Esophagus squamous epithelium (tissue), 5 donors: ENCODE measurements at places on chromosomes 3 and 15.
A peak's percentile ranks its signal among the peaks of the same experiment; 100 is the strongest.

- DNase-seq: no peak
These were observed 162.6 kb downstream of the THRB start for GRCh38 chr3:24332092-24332491.

DNA sequence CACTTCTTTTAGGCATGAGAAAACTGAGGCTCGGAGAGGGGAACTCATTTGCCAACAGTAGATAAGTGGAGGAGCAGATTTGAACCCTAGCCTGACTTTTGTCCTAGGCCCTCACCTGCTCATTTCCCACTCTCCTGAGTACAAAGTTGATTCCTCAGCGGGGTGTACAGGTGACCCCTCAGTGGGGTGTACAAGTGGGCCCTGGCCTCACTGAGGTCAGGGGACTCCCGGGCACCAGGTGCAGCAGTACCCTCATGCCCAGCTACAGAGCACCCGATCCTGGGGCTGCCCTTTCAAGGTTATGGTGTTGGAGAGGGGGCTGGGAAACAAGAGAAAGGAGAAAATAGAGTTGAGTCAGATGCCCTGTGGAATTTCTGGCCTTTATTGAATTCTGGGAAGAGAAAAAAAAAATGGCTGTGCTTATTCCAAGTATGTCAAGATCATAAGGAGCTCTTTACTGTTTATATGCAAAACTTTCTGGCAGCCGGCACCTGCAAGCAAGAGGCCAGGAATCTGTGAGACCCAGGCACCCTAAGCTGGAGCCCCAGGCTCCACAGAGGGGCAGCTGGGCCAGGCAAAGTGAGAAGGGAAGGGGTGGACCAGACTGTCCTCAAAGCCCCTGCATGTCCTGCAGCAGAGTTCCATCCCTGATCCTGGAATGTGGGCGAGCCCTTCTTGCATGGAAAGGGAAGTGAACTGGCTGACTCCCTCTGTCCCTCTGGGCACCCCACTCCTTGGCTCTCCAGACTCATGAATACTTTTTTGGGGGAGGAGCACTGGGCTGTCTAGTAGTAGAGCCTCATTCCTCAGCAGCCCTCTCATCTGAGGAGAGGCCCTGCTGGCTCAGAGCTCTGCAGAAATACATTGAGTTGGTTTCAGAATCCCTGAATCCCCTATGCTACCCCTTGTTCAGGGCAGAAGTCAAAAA lies 43.1 kb downstream of the AMOTL2 start:
- DNase-seq: no peak

- no peak for DNase-seq
These were observed 103.6 kb upstream of the THSD4 start for GRCh38 chr15:71011503-71012155.

DNA sequence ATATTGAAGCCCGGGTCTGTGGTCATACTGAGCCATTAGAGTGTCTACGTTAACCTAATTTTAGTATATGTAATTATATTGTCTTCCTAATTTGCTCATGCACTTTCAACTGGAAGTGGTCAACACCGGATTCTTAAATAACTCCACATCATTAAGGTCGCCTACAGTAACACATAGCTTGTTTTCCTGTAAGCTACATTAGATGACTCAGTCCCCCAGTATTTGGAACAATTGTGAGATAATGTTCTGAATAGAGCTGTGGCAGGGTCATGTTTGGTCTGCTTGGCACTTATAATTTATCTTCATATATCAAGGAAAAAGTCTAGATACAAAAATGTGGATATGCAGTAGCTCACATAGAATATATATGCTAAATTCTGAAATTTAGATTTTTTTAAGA lies 486.2 kb downstream of the IGSF11 start:
- DNase-seq: no peak

- DNase-seq: no peak
These were observed 552.3 kb downstream of the FOXP1 start for GRCh38 chr3:71031181-71031580.

DNA sequence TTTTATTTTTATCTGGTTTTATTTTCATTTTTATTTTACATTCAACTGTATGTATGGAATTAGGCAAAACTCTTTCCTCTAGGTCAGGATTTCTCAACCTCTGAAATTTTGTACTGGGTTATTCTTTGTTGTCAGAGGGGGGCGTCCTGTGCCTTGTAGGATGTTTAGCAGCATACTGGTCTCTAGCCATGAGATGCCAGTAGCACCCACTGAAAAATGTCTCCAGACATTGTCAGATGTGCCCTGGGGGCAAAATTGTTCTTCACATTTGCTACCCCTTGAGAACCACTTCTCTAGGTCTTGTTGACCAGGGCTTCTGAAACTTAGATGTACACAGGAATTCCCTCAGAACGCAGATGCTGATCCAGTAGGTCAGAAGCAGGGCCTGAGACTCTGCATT lies 5.4 kb downstream of the CHRNA5 start:
- DNase-seq: no peak

DNA sequence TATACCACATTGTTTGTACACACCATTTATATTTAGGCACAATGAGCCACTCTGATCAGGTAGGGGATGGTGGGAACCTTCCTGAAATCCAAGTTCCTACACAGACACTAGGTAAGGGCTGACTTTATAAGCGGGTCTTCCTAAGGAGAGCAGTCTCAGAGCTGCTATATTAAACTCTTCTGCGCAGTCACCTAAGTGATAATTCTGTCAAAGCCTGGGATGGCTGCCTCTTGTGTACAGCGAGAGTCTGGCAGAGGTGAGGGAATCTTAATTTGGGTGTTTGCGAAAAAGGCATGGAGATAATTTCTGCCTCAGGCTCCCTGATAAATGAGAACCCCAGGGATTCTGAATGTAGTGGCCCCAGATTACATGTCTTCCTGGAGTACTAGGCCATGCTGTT lies 113.1 kb downstream of the EDEM1 start:
- no peak for DNase-seq

- DNase-seq: no peak
These were observed 25.3 kb downstream of the ACSBG1 start for GRCh38 chr15:78208887-78209645.

DNA sequence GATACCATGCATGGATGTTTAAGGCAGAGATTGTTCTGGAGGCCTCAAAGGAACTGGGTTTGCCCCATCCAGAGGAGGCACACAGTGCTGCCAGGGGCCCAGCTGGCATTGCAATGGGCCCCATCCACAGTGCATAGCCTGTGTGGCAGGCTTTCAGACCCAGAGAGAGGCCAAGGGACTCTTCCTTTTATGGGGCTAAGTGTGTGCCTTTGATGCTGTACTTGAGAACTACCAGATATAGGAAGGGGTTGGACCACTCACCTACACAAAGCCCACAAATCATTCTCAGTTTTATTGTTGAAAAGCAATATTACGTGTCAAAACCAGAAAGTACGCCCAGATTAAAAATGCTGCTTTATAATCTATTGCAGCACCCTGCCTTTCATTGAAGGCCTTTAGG lies 134.9 kb downstream of the EPHB1 start:
- no peak for DNase-seq

DNA sequence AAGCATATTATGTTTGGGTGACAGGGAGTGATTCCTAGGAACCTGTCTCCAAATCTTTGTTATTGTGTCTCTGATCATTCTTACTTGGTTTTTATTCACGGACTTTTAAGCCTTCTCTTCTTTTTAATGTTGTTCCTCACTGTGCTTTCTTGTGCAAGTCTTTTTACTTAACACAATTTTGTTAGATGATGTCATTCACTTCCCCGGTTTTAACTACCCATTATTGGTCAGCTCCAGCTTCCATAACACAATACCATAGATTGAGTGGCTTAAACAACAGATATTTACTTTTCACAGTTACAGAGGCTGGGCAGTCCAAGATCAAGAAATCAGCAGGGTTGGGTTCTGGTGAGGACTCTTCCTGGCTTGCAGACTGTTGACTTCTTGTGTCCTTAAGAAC lies 436.3 kb upstream of the CBLB start:
- no peak for DNase-seq

DNA sequence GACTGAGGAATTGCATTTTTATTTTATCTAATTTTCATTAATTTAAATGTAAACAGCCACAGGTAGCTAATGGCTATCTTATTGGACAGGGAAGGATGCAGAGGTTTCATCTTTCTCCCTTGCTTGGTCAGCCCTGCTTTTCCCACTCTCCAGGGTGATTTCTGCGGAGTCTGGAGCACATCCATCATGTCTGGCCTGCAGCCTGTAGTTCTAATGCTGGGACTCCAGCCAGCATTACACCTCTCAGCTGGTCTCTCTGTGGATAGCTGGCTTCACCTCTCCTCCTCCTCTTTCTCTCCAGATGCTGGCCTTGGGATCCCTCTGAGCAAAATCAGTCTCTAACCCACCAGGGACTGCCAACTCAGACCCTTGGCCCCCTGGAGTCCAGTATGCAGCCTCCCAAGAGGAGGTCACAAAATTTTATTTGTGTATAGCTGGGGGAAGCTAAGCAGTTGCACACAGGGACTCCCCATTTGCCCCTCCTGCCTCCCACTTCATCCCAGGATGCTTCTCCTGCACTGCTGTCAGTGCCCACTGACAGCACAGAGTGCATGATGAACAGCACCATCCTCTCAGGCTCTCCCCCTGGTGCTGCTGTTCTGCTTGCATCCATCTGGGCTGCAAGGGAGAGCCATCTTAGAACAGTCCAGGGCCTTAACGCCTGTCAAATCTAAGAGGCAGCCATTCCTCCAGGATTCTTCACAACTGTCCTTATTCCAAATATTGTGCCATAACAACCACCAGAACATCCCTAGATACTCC lies 1.7 kb downstream of the BFSP2 start:
- DNase-seq: no peak

GRCh38 chr3:104297617-104298016 lies 1069.1 kb upstream of the ALCAM start:
- DNase-seq: no peak

- no peak for DNase-seq
These were observed 2.6 kb downstream of the CCDC9B start for GRCh38 chr15:40338041-40338657.

- DNase-seq: no peak
These were observed at the start of the genes BTD and HACL1 for GRCh38 chr3:15601399-15602145. TSS of gene BTD (plus strand) at chr3:15601745. CDS start at chr3:15635440, 33,695 bp downstream. TSS of gene HACL1 (minus strand) at chr3:15601569. CDS start at chr3:15601463, 106 bp downstream.

- DNase-seq: no peak
These were observed 2.9 kb downstream of the UCN2 start for GRCh38 chr3:48560648-48561018.

DNA sequence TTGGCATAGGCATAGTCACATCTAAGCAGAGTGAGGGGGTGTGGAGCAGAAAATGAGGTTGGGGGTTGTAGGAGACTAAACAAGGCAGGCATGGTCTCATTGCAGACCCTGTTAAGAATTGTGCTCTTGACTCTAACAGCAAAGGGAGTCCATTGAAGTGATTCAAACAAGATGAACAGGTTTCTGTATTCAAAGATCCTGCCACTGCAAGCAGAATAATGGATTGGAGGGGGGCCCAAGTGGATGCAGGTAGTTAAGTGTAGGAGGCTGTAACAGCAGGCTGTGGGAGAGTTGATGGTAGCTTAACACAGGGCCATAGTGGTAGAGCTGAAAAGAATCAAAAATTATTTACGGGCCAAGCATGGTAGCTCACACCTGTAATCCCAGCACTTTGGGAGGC lies 34.4 kb downstream of the CASR start:
- no peak for DNase-seq

- DNase-seq: no peak
These were observed 23.7 kb upstream of the C3orf49 start for GRCh38 chr3:63795438-63795837.

DNA sequence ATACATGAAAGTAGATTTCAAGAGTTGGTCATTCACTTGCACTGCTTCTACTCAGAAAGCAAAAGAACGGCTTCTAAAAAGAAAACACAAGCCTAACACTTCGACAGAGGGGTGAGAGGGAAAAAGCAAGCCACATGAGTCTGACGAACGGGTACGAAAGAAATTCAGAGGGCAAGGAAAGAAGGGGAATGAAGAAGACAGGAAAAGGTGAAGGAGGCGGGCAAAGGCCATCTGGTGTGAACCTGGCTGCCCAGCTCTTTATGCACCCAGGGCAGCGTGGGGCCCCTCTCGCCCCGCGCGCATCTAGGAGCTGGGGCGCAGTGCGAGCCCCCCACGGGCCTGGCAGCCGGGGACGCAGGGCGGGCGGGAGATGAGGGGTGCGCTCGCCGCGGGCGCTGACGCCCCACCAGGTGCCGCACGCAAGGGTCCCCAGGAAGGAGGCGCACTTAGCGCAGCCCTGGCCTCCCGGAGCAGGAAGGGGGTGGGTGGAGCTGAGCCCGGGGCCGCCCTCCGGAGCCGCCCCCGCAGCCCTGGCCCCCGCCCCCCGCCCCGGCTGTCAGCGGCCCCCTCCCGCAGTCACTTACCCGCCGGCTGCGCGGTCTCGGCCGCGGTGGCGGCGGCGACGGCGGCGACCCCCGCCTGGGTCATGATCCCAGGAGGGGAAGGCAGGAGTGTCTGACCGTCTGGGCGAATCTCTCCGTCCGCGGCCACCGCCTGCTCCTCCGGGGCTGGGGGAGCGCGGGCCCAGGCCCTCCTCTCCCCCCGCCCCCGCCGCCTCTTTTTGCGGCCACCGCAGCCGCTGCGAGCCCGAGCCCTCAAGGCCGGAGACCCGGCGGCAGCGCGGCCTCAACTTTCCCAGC lies at the start of gene USF3:
USF3 (minus strand) TSS at position 857 of the 860 bp plus-strand sequence. CDS start 21,764 bp downstream, outside the sequence.
- peak; percentile 24 for DNase-seq

GRCh38 chr3:69359916-69360315 lies 26.0 kb downstream of the FRMD4B start:
- no peak for DNase-seq

DNA sequence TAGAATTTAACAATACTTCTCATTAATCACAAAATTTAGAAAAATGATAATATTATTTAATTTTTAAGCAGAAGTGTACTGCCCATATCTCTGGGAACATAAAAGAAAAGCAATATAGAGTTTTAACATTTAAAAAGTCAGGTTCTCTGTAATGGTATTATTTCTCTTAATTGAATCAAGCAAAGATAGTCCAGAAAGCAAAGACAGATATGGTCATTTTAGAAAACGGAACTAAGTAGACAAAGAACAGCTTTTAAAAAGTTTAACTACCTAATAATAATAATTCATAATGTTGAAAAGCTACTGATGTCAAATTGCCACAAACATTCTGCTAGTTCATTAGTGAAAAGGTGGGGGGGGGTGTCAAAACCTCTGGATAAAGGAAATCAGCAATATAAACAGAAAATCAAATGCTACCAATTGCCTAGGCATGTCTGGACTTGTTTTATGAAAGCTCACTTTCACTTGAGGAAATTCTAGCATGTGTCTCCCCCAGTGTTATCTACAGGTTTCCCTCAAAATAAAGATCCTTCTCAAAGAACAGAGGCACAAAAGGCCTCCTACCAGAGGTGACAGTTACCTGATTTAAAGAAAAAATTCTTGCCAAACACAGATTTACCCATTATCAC lies 1.7 kb downstream of the ZMAT3 start:
- no peak for DNase-seq

DNA sequence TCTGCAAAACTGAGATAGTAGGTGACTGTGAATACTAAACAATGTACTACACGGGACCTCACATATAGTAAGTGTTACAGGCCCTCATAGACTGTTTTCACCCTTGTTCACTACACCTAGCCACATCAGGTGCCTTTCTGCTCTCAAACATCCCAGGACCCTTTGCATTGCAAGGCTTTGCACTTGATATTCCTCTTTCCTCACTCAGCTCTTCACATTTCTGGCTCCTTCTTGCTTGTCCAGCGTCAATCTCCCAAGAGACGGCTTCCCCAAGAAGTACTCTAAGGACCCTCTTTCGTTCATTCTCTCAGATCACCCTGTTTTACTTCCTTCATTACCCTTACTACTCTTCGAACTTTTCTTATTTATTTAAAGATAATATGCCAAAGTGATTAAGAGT lies 10.0 kb downstream of the DENND4A start:
- DNase-seq: no peak

- DNase-seq: no peak
These were observed 66.1 kb upstream of the PFN2 start for GRCh38 chr3:150036780-150037179.
